ENCODE measurements at places on chromosomes 12 and 14.
A peak's percentile ranks its signal among the peaks of the same experiment; 100 is the strongest.

GRCh38 chr14:36243183-36243582, 66.7 kb upstream of the PTCSC3 start:
- no peak for DNase-seq

- no peak for DNase-seq
Observed at GRCh38 chr14:70585231-70585630, 15.2 kb downstream of the MED6 start.

GRCh38 chr14:104341532-104342434, 203.4 kb downstream of the KIF26A start:
- DNase-seq: no peak

DNA sequence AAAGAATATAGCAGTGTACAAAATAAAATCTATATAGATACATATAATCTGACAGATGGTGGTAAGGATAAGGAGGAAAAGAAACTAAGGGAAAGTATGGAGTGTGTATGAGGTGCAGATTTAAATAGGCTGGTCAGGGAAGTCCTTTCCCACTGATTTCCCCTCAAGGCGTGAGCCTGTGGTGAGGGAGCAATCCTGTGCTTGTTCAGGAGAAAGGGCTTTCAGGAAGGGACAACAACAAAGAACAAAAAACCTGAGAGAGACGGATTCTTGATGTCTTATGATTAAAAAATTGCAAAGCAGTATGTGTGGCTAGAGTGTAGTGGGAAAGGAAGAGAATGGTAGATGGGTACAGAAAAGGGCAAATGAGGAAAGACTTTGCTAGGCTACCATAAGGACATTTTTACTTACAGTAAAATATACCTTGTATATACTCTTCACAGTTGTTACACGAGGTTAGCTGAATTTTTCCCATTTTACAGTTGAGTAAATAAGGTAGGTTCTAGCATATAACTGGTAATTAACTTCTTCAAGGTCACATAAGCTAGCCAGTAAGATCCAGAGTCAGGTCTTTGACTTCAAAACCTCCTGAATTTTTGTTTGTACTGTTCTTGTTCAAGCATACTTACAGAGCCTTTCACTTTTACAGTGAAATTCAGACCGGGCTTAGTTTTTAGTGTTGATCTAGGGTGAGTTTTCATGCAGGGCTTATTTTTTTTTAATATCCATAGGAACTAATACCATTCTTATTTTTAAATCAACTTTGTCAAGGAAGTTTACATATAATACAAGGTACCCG, 15.6 kb downstream of the CNOT2 start:
- no peak for DNase-seq

GRCh38 chr12:104371043-104371870, 67.7 kb downstream of the EID3 start:
- DNase-seq: no peak

GRCh38 chr12:85713373-85713772, 122.8 kb downstream of the RASSF9 start:
- DNase-seq: no peak

DNA sequence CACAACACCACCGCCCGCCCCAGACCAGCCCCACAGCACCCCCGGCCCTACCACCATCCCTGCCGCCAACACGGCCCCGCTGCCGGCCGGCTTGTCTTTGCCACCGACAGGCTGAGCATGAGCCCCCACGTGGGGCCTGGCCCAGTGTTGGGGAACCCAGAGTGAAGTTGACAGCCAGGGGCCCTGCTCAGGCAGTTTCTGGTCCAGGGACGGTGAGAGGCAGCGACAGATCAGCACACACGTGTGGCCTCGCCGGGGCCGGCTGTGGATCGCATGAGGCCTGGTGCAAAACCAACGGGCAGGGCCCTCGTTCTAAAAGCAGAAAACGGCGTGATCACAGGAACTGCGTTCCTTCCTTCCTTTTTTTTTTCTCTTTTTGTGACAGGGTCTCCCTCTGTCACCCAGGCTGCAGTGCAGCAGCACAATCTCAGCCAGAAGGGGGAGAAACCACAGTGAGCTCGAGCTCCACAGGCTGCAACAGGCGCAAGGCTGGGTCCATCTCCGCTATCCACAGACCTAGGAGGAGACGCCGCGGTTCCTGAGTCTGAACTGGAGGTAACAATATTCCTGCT, 50.5 kb upstream of the FBRSL1 start:
- DNase-seq: no peak

DNA sequence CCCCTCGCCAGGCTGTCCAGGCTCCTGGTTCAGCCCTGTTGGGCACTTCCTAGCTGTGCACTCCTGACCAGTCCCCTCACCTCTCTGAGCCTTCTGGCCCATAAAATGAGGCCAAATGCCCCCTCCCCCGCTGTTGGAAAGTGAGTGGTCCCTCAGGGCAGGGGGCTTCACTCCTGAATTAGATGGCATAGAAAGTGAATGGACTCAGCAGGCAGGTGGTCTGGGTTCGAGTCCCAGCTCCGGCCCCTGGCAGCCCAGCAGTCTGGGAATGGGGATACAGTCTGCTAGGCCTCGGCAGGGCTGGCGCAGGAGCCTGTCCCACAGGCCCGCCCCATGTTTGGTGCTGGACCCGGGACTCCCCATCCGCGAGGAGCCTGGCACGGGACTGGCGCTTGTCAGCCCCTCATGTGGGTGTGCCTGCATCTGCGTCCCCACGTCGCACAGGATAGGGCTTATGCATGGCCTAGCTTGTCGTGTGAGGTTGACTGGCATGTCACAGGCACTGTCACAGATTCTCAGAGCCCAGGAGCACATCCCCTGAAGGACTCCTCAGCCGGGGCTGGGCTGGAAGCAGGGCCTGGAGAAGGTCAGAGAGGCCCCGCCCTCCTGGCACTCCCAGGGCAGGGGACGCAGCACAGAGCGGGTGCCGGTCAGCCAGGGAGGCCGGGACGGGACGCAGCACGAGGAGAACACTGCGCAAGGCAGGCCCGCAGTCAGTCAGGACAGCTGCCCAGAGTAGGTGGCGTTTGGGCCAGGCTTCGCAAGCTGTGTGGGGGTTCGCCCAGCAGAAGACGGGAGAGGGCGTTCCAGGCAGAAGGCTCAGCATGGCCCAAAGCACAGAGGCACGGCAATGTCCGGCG, 40.5 kb downstream of the DIO3 start:
- peak; percentile 7 for DNase-seq

DNA sequence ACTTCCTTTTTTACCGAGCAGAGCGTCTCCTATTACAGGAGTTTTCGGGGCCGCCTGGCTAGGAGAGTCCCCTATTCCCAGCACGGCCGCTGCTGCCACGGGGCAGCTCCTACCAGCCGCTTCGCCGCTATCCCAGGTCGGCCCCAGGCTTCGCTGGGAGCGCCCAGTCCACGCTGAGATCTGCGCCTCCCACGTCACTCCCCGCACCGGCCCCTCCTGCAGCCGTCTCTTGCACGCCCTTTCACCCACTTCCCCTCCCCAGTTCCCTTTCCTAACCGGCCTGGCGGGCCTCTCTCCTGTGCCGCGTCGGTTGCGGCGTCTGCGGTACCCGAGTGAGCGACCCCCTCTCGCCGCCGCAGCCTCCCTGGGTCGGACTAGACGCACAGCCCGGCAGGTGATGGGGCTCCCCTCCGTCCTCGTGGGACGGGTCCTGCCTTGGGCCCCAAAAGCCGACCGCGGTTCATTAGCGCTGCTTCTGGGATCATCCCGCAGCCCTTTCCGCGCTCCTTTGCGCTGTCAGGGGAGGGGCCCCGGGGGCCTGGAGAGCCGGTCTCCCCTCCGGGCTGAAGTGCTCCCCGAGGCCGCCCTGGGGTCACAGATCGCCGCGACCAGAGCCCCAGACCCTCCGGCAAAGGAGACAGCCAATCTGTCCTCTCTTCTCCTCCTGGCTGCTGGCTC, 1318.4 kb downstream of the TMEM121 start:
- peak; percentile 47 for DNase-seq

DNA sequence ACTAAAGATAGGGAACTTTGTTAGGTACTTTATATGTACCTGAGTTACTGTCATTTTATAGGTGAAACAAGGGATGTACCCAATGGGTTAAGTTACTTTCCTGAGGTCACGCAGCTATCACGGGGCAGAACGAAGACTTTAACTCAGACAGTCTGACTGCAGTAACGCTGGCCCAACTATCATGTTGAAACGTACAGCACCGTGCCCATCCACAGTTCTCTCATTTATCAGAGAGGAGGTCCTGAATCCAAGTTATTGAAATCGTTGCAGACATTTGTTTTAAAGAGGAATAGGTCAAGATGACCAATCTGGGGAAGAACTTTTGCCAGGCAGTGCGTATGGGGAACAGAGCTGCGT, 587 bp upstream of the C12orf75 start:
- DNase-seq: no peak

DNA sequence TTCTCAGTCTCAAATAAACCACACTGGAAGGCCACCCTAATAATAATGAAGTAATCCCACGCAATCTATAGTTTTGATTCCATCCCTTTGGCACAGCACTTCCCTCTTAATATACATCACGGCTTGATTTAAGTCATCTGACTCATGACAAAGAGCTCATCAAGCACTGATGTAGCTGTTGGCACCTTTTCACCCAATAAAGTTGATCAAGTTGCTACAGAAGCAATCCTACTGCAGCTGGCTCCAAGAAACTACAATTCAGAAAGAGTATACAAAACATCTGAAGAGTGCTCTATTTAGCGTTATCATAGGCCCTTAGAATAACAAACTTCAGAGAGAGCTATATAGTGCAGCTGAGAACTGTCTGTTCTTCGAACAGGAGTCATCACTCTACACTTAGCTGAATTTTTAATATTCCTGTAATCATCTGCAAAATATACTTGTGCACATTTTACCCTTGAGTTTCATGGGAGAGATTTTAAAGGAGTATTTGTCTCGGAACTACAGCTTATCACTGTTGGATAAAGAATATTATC, 94.9 kb downstream of the OSBPL8 start:
- DNase-seq: no peak

DNA sequence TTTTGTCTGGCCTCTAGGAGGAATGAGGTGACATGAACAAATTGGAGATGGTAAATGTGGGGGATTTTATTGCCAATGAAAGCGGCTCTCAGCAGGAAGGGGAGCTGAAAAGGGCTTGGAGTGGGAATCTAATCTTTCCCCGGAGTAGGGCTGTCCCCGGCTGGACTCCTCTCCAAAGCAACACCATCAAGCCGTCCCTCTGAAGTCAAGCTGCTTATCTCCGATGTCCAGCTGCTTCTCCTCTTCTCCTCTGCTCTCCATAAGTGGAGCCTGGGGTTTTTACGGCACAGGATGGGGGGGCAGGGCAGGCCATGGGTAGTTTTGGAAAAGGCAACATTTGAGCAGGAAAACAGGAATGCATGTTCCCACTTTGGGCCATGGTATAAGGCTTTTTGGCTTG, 113.5 kb downstream of the TMEM132D start:
- DNase-seq: no peak

DNA sequence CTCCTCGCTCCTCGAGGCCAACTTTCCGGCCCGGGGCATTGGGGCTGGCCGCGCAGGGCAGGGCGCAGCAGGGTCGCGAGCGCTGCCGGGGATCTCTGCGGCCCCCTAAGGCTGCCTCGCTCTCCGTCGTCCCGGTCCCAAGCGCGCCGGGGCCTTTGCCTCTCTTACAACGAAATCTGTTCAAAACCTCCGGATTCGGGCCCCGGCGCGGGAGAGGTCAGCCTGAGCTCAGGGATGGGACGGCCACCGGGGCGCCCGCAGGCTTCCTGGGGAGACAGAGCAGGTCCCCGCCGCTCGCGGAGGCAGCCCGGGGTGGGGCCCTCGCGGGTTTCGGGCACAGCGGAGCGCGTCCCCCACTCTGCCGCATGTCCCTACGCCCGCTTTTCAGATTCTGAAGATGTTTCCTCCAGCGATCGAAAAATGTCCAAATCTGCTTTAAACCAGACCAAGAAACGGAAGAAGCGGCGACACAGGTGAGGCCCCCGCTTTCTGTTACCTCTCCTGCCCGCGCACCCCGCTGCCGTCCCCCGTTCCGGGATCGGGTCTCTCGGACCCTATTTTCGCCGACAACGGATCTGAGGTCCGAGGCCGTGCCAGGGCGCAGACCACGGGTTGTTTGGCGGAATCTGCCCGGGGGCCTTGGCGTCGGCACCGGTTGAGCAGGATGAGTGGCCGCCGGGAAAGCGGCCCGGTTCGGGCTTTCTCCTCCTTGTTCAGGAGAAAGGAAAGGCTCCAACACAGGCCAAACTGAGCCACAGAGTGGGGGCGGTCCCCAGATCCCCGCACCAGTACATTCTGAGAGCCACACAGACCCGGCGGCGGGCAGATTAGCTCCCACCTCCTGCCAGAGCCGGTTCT, 1.8 kb downstream of the VSX2 start:
- no peak for DNase-seq

DNA sequence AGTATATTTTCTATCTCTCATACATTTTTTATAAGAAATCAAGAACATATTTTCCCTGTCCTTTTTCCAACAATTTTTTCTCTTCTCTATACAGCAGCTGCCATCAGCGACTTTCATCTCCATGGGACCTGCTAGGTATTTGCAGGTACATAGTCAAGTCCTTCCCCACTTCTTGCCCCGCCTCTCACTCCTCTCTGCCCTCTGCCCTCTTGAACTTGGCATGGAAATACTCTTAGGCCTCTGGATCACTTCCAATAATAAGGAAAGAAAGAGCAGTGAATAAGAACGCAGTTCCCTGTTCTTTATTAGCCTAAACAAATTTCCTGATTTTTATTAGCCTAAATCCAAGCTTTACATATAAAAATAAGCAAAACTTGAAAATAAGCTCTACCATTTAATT, 353.1 kb downstream of the SEC23A start:
- DNase-seq: no peak

DNA sequence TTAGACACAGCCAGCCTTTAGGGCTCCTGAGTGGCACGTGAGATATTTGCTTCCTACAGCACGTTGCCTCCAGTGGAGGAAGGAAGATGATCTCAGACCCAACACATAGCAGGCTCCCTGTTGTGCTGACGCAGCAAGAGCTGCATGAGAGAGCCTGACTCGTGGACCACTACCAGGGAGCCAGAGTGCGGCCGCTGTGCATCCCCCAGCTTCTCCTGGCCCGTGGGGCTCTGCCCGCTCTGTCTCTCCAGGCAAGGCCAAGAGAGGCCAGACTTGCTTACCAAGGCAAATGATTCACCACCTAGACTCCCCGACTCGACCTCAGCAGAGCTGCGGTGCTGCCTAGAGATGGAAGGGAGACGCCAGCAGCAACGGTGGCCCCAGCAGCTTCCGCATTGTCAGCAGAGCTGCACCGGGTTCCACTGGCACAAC, 37.5 kb downstream of the MAP3K9 start:
- DNase-seq: no peak

DNA sequence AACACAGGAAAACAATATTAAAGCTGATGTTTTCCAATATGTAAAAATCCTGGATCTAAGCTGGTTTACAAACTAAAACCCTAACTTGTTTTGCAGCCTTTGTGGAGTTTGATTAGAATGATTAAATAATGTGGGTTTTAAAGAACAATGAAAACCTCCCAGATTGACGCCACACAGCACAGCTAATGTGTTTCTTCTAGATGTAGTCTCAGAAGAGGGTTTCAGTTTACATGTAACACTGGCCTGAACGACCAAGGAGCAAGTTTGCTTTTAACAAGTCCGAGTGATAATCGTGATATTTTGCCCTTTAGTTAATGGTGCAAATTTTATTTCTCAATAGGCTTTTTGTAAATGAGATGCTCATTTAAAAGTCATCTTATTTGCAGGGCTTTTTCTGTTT, 11.0 kb downstream of the HMGA2 start:
- DNase-seq: no peak

All from T-helper 17 cell (primary cell).